Trophoblast cell (in vitro differentiated cells and primary cell): ENCODE measurements at places on chromosomes 3 and 15.
A peak's percentile ranks its signal among the peaks of the same experiment; 100 is the strongest.

- peak; percentile 36 for DNase-seq
These were observed 21.4 kb upstream of the MCF2L2 start for GRCh38 chr3:183449791-183450190.

GRCh38 chr3:94561094-94561493 is 498.2 kb downstream of the NSUN3 start:
- no peak for DNase-seq

- no peak for DNase-seq
These were observed 7.9 kb downstream of the POPDC2 start for GRCh38 chr3:119652306-119653033.

GRCh38 chr3:133459400-133459799 is 59.5 kb downstream of the BFSP2 start:
- no peak for DNase-seq

GRCh38 chr3:53650424-53650823 is 156.0 kb downstream of the CACNA1D start:
- no peak for DNase-seq

DNA sequence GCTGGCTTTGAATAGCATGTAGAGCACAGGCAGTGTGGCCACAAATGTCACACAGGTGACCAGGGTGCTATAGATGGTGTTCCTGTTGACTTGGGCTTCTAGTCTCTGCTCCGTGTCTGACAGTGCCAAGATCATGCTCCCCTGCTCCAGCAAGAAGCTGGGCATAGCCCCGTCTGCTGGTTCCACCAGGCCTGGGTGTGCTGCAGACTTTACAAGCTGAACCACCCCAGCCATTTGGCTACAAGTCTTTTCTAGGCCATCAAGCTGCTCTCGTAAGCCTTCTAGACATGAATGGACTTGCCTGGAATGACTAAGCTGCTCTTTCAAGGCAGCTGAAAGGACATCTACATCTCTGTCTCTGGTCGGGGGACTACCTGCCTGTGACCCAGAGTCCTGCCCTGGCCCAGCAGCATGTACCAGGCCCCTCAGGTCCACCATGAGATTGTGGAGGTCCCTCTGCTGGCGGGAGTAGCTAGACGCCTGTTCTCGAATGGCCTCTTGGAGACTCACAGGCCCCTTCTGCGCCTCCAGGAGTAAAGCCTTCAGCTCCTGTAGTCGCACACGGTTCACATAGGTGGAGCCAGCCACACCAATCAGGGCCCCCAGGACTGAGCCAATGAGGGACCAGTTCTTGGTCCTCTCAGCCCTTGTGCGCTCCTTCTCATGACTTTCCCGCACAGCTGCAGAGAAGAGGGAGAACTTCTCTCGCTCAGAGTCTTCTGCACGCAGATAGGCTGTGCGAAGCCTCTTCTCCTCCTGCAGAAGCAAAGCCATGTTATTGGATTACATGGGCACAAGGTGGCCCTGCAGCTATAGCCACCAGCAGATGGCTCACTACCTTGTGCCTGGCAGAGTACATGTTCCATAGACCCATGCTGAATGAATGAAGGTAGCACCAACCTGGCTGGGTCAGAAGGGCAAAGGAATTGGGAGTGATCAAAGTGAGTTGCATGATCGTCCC is 2.8 kb upstream of the PLXNB1 start:
- peak; percentile 54 for DNase-seq
